ENCODE measurements at places on chromosomes 4 and X.

- no peak for DNase-seq
These were observed 52.9 kb downstream of the TMEM150C start for GRCh38 chr4:82508806-82509428.

- DNase-seq = no peak
These were observed 220.7 kb downstream of the CAMK2D start for GRCh38 chr4:113540859-113541258.

- DNase-seq = no peak
These were observed 14.9 kb upstream of the KLHL2 start for GRCh38 chr4:165192500-165192898.

- DNase-seq = no peak
These were observed 45.1 kb upstream of the HSD17B10 start for GRCh38 chrX:53479301-53479700.

- no peak for DNase-seq
These were observed 131.2 kb upstream of the KIT start for GRCh38 chr4:54526560-54526959.

Measured in hepatic stellate cell (primary cell).